Upper lobe of left lung (tissue), 6 donors: ENCODE measurements at places on chromosomes 11 and 22. TPM values are rescaled to one million over a fixed set of nuclear protein-coding genes. Genes with fewer than 3 reads are reported as not detected.

Gene OR52A1
- not detected for total RNA-seq

GRCh38 chr11:64298966-64299846 lies 952 bp upstream of the CATSPERZ start:
- H3K4me3 ChIP-seq = peak overlapping the region; percentile 37
- peak; percentile 94 for DNase-seq
- H3K27me3 ChIP-seq = peaks cover 16% of the 10 kb centered on the region
- H3K4me1 ChIP-seq = peaks cover 27% of the 10 kb centered on the region

- peaks cover 62% of the 10 kb centered on the region for H3K4me1 ChIP-seq
- no peak overlapping the region for H3K4me3 ChIP-seq
- H3K27me3 ChIP-seq = no peaks in the 10 kb centered on the region
- DNase-seq = peak; percentile 56
- H3K27ac ChIP-seq = peak overlapping the region; percentile 77
- no peaks in the 10 kb centered on the region for H3K36me3 ChIP-seq
Measured at GRCh38 chr22:24434471-24435322, 7.3 kb downstream of the ADORA2A start.

DNA sequence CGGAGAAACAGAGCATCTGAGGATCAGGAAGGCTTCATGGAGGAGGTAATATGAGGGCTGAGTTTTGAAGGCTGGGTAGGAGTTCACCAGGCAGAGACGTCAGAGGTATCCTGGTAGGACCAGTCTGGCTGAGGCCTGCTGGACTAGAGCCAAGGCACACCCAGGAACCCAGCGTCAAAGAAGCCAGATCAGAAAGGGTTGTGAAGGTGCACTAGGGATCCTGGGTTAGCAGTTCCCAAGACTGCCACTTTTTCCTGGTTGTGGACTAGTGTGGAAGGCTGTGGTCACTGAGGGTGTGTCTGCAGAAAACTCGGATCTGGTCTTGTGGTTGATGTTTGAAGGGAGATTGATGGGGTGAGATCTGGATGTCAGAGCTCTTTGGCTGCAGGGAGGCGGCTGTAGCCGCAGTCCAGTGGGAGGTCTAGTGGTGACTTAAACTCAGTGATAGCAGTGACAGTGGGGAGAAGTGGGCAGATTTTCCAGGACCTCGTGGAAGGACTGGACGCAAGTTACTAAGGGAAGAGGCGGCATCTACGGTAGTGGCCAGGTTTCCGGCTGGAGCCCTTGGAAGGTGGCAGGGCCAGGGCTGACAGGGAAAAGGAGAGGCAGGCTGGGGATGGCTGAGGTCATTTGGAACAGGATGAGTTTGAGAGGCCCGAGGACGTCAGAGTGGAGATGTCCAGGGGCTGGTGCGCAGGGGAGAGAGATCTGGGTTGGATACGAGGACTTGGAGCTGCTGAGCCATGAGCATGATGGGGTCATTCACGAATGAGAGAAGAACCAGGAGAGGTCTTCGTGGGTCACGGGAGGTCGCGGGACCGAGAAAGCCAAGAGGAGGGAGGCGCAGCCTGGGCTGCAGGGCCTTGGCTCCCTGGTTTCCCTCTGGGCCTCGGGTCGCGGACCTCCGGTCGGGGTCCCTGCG lies 10.9 kb downstream of the RELA start:
- peak; percentile 66 for DNase-seq
- H3K36me3 ChIP-seq = peaks cover 72% of the 10 kb centered on the region
- no peaks in the 10 kb centered on the region for H3K27me3 ChIP-seq
- peaks cover 42% of the 10 kb centered on the region for H3K4me1 ChIP-seq
